ENCODE measurements at places on chromosomes 6 and 20. TPM values are rescaled to one million over a fixed set of nuclear protein-coding genes. Genes with fewer than 3 reads are reported as not detected.

The MCM8 gene
- total RNA-seq: 5.4 TPM

The PDYN gene
- not detected for total RNA-seq

The ZSCAN26 gene
- 21.6 TPM for total RNA-seq

- no peak overlapping the region for H3K4me3 ChIP-seq
- no peak for DNase-seq
- no peak overlapping the region for H3K27ac ChIP-seq
- no peaks in the 10 kb centered on the region for H3K27me3 ChIP-seq
- H3K4me1 ChIP-seq: no peaks in the 10 kb centered on the region
- H3K36me3 ChIP-seq: peaks cover 2% of the 10 kb centered on the region
Measured at GRCh38 chr6:34865107-34865506, 22.7 kb downstream of the TAF11 start.

- no peak overlapping the region for H3K27ac ChIP-seq
- H3K4me1 ChIP-seq: peaks cover 7% of the 10 kb centered on the region
- no peaks in the 10 kb centered on the region for H3K36me3 ChIP-seq
- no peak for DNase-seq
- H3K4me3 ChIP-seq: no peak overlapping the region
- no peaks in the 10 kb centered on the region for H3K27me3 ChIP-seq
Measured at GRCh38 chr6:128336436-128337095, 183.8 kb downstream of the PTPRK start.

DNA sequence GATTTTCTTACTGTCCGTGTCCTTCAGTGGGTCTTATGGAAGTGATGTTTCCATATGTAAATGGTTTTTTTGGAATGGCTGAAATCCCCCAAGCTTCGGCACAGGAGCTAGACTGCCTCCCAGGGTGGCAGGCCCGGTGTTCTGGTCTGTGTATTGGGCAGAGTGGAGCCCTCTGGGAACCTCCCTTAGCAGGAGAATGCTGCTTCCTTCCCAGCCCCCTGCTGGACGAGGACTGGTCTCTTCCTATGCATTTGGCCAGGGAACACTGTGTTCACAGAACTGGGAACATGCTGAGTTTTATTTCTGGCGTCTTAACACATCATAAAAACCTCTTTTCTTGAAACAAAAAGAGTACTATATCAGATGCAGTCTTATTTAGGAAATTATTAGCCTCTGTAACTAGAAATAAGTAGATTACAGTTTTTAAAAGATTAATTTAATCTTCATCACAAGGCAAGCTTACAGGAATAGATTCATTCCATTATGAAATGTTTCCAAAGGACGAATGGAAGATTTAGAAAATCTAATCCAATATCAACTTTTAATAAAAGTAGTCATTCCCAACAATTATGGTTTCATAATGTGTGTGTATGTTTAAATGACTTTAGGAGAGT is 56.6 kb downstream of the SYTL3 start:
- peak; percentile 41 for DNase-seq
- H3K27me3 ChIP-seq: no peaks in the 10 kb centered on the region
- H3K4me1 ChIP-seq: peaks cover 6% of the 10 kb centered on the region
- no peak overlapping the region for H3K27ac ChIP-seq

The PRRT1 gene
- 0.33 TPM for total RNA-seq

DNA sequence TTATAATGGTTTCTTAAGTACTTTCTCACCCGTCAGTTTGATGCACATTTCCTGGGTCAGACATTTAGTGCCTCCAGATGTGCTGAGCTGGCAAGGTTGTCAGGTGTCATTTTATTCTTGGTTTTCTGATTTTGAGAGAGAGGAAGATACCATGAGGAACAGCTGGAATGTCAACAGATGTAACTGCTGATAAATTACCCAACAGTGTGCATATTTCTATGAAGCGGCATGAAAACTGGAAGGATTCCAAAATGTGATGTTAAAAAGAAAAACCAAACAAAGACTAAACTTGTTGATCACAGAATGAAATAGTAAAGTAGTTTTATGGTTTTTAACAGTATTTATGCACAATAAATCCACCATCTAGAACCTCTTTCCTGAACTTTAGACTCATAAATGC is 447.3 kb downstream of the HDGFL1 start:
- peak; percentile 2 for DNase-seq
- H3K27ac ChIP-seq: no peak overlapping the region
- no peak overlapping the region for H3K4me3 ChIP-seq
- no peaks in the 10 kb centered on the region for H3K27me3 ChIP-seq

DNA sequence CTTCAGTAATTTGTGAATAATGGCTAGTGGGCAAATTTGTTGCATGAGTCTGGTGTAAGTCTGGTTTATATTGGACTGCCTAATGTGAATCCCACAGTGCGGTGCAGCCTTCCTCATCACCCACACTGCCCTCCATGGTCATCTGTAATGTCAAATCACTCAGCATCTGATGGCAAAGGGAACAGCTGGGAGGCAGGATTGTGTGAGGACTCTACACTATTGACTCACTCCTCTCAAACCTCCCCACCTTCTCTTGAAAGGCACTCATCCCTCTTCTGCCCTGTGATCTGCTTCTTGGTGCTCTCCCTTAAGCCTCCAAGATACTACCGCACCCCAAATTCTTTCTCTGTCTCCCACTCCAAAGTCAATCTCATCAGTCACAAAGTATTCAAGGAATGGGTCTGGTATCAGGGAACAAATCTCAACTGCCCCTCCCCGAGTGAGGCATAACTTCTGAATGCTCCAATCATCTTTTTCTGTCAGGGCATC is 146.0 kb upstream of the BEND6 start:
- DNase-seq: no peak
- peak overlapping the region; percentile 15 for H3K27ac ChIP-seq
- H3K27me3 ChIP-seq: no peaks in the 10 kb centered on the region

DNA sequence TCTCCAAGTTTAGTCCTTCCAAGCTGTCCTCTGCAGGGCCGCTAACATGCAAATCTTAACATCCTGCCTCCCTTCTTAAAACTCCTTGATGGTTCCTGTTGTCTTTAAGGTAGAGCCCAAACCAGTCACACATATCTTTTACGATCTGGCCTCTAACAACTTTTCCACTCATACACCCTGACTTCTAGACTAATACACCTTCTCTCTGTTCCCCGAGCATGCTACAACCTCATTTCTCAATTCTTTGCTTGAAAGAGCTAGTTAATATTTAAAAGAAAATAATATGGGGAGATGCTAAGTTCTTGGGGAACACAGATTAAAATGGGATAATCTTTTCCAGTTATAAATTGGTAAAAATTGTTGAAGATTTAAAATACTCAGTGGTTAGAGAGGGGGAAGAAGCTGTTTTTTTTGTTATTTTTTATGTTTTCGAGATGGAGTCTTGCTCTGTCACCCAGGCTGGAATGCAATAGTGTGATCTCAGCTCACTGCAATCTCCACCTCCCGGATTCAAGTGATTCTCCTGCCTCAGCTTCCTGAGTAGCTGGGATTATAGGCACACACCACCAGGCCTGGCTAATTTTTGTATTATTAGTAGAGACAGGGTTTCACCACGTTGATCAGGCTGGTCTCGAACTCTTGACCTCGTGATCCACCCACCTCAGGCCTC is 250.7 kb downstream of the MAFB start:
- H3K4me3 ChIP-seq: no peak overlapping the region
- H3K4me1 ChIP-seq: no peaks in the 10 kb centered on the region
- H3K36me3 ChIP-seq: no peaks in the 10 kb centered on the region
- H3K27ac ChIP-seq: no peak overlapping the region

DNA sequence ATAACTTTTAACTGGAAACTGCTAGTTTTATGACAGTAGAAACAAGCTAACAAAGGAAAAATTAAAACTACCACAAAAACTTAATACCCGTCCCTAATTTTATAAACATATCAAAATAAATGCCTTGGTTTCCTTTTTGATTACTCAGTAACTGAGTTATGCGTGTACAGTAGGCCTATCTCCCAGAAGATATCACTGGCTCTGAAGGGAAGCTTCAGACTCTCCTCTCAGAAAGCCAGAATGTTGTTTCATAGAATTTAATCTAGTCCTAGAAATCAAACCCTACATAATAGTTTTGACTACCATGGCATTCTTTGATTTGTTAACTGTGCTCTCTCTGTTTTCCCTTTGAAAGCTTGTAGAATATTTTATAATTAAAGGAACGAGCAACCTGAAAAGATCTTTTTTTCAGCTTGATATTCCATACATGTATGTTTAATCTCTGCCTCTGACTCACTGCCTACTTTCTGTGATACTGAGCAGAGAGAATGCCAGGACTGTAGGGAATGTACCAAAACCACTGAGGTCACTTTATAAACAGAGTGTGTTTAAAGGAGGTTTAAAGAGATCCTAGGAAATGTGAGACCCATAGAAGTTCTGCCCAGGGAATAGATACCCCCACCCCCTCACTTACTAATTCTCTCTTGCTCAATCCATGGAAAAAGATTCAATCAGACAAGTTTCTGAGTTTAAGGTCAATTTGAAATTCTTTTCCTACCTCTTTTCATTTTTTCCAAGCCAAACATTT is 311.5 kb downstream of the HDGFL1 start:
- peak overlapping the region; percentile 80 for H3K27ac ChIP-seq
- H3K4me1 ChIP-seq: peaks cover 13% of the 10 kb centered on the region
- DNase-seq: peak; percentile 99
- H3K36me3 ChIP-seq: no peaks in the 10 kb centered on the region
- H3K4me3 ChIP-seq: peak overlapping the region; percentile 9

GRCh38 chr20:4973330-4974097 is 27.8 kb downstream of the SLC23A2 start:
- H3K4me3 ChIP-seq: peak overlapping the region; percentile 36
- no peaks in the 10 kb centered on the region for H3K36me3 ChIP-seq
- H3K27me3 ChIP-seq: no peaks in the 10 kb centered on the region
- H3K4me1 ChIP-seq: peaks cover 4% of the 10 kb centered on the region

DNA sequence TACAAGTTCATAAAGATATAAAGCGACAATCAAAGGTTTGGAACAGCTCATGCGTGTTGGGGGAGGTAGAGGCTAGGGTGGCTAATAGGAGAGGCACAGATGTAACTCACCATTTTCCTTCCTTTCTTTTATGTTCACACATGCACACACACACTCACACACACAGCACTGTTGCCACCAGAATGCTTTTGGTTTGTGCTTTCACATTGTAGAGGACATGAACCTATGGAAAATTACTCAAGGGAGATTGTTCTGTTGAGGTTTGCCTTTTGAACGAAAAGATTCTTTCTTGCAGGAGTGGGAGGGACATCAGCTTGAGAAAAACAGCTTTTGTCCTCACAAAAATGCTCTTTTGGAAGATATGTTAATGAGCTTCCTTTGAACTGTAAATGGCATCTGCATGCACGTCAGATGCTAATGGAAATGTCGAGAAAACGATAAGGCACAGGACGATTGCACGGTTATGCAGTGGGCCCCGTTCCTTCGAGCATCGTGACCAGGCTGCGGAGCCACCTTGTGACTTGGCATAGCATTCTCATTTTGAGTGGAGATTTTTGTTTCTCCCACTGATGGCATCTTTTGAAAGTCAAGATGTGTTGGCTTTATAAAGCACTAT is 724.1 kb downstream of the KIF16B start:
- no peaks in the 10 kb centered on the region for H3K27me3 ChIP-seq
- H3K36me3 ChIP-seq: no peaks in the 10 kb centered on the region
- no peaks in the 10 kb centered on the region for H3K4me1 ChIP-seq
- no peak overlapping the region for H3K27ac ChIP-seq

Measured in fibroblast of lung (primary cell).